Tibial nerve (tissue), 4 donors: ENCODE measurements at places on chromosomes 12 and 14.

GRCh38 chr14:24848102-24848790 lies 201.7 kb downstream of the STXBP6 start:
- DNase-seq, result no peak

DNA sequence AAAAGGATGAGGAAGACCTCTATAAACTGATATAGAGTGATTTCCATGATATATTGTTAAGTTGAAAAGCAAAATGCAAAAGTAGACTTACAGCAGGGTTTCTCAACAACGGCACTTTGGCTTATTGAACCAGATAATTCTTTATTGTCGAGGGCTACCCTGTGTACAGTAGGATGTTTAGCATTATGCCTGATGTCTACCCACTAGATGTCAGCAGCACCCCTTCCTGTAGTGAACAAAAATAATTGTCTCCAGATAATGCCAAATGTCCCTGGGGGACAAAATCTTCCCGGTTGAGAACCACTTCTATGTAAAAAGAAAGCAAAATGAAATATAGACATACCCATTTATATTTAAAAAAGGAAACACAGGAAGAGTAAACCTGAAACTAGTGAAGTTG lies 32.4 kb downstream of the ABCD2 start:
- no peak for DNase-seq

GRCh38 chr12:52082669-52082987 lies 3.1 kb downstream of the SMIM41 start:
- no peak for DNase-seq

GRCh38 chr14:68879321-68879781 lies 86.5 kb upstream of the ZFP36L1 start:
- DNase-seq, result no peak

DNA sequence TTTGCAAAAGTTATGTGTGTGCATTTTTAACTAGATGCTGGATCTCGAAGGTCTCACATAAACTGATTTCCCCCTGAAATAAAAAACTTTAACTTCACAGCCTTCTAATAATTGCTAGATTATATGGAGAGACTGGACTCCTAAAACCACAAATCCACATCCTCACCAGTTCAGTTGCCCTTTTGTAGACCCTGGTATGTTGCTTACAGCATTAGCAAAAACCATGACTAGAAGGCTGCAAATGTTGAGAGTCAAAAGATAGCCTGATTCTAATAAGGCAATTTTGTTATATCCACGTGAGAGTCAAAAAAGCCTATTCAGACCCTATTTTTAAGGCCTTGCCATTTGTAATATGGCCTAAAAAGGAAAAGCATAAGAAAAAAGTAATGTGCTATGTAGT lies 37.4 kb downstream of the RASSF8 start:
- DNase-seq, result no peak

DNA sequence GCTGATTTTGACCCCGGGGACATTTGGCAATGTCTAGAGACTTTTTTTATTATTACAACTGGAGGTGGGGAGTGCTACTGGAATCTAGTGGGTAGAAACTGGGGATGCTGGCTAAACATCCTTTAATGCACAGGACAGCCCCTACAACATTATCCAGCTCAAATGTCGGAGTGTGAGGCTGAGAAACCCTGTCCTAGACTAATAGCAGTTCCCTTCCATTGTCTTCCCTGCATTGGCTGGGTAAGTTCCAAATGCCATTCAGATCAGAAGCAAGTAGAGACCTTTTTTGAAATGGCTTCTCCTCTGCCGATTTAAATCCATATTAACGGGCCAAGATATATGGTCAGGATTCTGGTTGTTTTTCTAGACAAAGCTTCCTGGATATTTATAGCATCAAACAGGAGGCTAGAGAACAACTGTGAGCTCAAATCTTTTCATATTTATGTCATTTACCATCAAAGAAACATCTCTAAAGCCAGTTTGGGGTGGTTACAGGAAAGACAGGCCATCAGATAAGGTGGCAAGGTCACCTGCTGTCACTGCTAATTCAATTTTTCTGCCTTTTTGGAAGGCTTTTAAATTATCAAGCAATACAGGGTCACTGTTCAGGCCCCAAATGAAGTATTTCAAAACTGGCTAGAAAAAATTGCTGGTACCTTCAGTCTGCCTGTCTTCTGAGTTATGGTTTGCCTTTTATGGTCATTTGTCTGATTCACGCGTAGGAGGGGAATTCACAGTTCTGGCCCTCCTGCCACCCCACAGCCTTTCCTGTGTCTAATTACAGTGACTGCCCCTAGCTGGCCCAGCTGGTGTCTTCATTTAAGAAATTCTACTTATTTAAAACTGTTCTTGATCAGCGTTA lies 20.1 kb upstream of the AKAP5 start:
- no peak for DNase-seq

- DNase-seq, result no peak
Measured at GRCh38 chr12:94318181-94318580, 141.5 kb downstream of the CEP83 start.

DNA sequence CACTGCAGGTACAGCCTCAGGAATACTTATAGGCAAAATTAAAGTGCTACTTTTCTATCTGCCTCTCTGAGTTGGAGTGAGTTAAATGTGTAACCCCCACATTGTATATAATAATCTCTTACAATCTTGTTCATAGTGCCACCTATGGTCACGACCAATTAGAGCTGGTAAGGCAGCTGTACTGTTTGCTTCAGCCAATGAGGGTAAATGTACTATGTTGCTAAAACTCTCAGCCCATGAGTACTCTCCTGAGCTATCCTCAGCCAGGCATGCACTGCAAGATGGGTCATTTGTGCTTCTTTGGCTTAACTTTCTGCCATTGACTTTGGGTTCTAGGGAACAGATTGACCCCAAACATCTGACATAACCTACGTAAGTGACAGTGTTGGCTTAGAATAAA lies 15.0 kb upstream of the MDM2 start:
- DNase-seq, result no peak

DNA sequence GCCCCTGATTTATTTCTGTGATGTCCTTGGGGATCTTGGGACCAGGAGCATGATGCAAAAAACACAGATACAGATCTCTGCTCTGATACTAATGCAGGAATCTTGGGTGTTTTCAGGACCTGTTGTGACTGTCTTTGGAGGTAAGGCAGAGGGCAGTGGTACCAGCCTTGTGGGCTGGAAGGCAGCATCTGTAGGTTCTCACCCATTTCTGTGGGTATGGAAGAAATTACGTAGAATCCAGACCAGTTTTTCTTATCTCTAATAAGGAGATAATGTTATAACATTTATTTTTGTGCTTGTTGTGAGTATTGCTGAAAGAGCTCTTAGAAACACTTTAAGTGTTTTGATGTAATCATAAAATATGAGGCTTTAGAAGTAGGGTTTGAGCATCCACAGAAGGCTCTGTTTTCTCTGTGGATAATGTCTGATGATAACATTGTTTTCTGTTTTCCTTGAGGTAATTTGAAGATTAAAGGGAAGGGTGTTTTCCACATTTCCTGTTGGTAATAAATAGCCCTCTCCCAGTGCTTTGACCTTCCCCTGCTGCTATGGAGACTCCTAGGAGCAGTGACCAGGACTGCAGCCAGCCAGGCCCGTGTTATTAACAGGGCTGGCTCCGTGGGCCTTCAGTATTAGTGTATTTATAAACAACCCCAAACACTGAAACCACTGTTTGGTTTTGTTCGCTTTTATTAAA lies 9.4 kb upstream of the DCP1B start:
- DNase-seq, result peak; percentile 25

GRCh38 chr12:70847871-70848270 lies 72.7 kb downstream of the PTPRR start:
- no peak for DNase-seq

- DNase-seq, result no peak
Measured at GRCh38 chr12:24750263-24750662, 198.6 kb downstream of the BCAT1 start.

- DNase-seq, result no peak
Measured at GRCh38 chr12:57717846-57718640, 20.5 kb downstream of the AGAP2 start.

DNA sequence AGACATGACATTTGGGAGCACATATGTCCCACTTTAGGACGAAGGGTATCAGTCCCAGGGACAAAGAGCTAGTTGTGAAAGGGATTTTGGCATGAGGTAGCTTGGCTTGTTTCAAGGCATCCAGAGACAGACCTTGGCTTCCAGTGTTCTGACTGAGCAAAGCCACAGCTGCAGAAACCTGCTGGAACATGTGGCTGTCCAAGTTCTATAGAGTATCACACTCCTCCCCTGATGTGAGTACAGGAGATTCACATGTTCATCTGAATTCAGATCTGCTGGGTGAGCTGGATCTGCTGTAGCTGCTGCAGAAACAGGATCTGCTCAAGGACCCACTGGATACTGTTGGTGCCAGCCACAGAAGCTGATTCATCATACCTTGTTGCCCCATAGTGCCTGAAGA lies 10.1 kb upstream of the C14orf39 start:
- no peak for DNase-seq

GRCh38 chr14:102866982-102867761 lies 55.3 kb upstream of the AMN start:
- no peak for DNase-seq

GRCh38 chr14:90460136-90460535 lies 63.3 kb downstream of the CALM1 start:
- no peak for DNase-seq

GRCh38 chr14:78243187-78243586 lies 73.0 kb downstream of the NRXN3 start:
- DNase-seq, result no peak

GRCh38 chr12:3081886-3082285 lies 4.7 kb downstream of the TSPAN9 start:
- DNase-seq, result no peak

DNA sequence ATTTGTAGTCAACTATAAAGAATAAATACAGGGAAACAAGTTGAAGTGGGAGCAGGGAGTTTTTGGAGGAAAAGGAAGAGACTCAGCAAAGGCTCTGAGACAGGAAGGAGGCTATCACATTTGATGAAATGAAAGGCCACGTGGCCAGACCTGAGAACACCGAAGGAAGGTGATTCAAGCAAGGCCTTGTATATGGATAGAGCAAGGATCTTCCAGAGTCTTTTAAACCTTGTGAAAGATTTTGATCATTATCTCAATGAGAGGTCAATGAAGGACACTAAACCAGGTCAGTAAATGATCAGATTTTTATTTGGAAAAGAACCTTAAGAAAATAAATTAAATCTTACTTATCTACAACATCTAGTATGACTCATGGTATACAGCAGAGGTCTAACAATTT lies 523.5 kb downstream of the SLC16A7 start:
- DNase-seq, result no peak

- DNase-seq, result no peak
Measured at GRCh38 chr14:22002860-22003284, 329.3 kb upstream of the OR4E1 start.

GRCh38 chr12:130862161-130862560 lies 9.7 kb upstream of the RAN start:
- no peak for DNase-seq

DNA sequence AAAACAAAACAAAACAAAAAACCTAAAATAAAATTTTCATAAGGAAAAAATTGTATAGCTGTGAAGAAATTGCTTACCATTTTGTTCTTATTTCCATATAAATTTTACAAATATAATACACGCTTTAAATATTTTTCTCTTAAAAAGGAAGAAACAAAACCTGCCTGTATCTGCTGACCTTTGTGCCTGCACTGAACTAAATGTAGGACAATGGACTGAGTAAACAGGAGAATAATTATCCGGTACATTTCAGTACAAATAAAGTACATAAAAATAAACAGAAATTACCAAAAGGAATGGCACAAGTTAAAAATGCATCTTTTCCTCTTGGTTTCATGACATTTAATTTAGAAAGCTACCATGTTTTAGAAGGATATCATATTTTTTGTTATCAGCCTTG lies 112.3 kb downstream of the DNAI7 start:
- no peak for DNase-seq

DNA sequence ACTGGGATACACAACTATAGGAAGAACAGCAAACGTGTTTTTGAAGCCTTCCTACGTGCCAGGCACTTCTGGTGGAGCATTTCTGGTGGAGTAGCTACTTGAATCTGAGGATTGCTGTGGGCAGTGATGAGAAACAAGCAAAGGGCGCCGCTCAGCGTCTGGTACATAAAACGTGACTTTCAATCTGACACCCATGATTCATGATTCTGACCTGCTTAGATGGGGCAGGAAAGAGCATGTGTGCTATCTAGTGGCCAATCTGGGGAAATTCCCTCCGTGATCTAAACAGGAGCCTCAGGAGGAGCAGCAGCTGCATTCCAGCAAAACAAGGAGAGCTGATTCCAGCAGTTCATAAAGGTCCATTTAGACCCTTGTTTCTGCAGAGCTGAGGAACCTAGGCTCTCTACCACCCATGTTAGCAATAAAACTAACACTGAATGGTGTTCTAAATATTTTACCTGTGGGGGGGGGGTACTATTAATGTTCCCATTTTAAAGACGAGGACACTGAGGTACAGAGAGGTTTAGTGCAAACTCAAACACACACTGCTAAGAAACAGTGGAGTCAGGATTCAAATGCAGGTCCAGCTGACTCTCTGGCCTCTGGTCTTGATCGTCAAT lies 37.8 kb downstream of the PAH start:
- DNase-seq, result peak; percentile 69

GRCh38 chr12:99977550-99977949 lies 7.2 kb downstream of the ANKS1B start:
- DNase-seq, result no peak
